ENCODE measurements at places on chromosomes 5 and 9.

DNA sequence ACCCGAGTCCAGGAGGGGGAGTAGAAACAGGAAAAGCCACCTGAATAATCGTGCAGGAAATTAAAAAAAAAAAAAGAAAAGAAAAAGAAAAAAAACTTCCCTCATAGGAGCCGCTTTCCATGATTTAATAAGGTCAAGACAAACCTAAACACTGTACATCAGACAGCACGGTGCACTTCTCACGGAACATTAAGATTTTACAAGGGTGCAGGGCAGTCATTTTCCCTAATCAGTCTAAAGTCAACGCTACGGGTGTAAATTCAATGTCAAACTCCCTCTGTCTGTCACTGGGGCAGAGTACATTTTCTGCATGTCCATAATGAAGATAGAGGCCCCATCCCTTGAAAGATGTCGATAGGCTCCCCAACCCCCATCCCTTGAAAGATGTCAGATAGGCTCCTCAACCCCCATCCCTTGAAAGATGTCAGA, 139.7 kb downstream of the TSSK1B start:
- DNase-seq = no peak

DNA sequence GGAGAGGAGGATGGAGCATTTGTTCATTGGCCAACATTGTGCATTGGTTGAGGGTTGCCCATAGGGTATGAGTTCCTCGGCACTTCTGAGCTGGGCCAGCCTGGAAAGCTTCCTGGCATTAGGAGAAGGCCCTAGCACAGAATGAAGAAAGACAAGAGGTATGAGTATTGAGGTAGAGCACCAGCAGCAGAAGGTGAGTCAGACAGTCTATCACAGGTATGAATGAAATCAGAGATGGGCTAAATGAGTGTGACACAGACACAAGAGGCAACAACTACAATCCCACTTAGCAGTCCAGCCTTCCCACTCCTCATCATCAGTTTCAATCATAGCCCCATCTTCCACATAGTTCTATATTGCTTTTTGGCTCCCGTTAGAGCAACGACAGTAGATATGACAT, 25.4 kb upstream of the TGFBR1 start:
- no peak for DNase-seq

DNA sequence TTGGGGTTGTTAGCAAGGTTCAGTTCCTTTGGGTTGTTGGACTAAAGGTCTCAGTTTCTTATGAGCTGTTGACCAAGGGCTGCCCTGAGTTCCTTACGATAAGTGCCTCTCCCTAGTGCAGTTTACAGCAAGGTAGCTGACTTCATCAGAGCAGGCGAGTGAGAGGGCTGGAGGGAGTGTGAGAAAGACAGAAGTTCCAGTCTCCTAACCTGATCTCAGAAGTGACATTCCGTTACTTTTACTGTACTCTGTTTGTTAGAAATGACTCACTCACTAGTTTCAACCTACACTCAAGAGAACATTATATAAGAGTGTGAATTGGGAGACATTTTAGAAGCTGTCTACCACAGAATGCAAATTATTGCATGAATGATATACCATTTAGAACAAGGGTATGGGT, 21.2 kb upstream of the IL31RA start:
- no peak for DNase-seq

DNA sequence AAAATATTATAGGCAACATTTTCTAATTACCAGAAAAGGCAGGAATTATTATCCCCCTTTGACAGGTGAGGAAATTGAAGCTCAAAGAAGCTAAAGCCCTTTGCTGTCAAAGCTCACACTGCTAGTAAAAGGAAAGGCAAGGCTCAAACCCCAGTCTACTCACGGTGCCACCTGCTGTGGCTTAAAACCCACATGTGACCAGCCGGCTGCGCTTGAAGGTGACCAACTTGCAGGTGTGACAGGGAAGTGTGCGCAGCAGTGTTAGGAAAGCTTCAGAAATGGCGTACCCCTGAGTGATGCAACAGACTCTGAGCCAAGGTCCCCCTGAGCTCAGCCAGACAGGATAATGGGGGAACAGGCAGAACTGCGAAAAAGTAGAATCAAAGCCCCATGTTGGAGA, 45.2 kb downstream of the PAX5 start:
- no peak for DNase-seq

- DNase-seq = no peak
Measured at GRCh38 chr5:143771602-143772001, 40.4 kb upstream of the HMHB1 start.

- no peak for DNase-seq
Measured at GRCh38 chr9:18366184-18366583, 107.8 kb upstream of the ADAMTSL1 start.

DNA sequence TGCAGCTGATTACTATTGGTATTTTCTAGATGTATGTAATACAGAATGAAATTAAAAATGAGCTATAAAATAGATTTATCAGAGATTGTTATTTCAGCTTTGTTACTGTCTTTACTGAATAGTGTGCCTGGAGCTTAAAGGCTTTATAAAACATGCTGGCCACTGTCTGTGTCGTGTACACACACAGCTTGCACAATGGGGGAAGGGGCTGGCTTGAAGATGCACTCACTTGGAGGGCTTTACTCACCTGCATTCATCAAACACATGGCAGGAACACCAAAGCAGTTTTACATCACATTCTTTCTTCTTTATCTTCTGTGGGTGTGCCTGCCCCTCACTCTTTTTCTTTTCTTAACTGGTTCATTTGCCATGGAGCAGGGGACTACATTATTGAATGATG, 60.9 kb downstream of the TLE4 start:
- no peak for DNase-seq

GRCh38 chr5:94254214-94254613, 364.2 kb downstream of the KIAA0825 start:
- no peak for DNase-seq

- no peak for DNase-seq
Measured at GRCh38 chr9:90201766-90202165, 440.9 kb downstream of the DIRAS2 start.

DNA sequence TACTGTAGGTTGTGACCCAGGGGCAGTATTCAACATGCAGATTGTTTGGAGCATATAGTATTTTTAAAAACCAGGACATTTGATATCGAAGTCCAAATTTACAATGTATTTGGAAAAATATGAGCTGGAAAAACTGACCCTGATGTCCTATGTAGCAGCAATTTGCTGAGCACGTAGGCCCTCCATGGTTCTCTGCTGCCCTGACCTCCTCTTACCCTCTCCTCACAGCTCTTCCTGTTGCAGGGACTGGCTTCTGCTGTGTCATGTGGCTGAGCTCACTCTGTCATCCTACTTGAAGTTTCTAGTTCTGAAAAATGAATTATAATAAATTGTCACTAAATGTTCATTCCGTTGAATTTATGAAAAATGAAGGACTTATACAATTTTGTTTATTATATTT, 4.1 kb upstream of the ASPN start:
- DNase-seq = no peak

- no peak for DNase-seq
Measured at GRCh38 chr5:131084436-131084835, 80.6 kb downstream of the HINT1 start.

DNA sequence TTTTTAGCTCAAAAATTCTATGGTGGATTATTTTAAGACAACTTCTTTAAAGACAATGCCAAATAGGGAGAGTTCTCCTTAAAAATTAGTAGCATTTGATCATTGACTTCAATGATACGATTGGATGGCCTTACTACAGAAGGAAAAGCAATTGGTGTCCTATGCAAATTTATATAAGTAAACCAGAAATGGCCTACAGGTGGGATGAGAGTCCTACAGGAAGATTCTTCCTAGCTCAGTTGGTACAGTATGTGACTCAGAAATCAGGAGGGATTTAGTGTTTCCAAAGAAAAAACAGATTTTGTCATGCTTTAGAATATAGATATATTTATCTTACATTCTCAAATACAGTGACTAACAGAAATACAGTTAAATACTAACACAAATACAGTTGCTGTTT, 6.5 kb downstream of the ANKRA2 start:
- no peak for DNase-seq

DNA sequence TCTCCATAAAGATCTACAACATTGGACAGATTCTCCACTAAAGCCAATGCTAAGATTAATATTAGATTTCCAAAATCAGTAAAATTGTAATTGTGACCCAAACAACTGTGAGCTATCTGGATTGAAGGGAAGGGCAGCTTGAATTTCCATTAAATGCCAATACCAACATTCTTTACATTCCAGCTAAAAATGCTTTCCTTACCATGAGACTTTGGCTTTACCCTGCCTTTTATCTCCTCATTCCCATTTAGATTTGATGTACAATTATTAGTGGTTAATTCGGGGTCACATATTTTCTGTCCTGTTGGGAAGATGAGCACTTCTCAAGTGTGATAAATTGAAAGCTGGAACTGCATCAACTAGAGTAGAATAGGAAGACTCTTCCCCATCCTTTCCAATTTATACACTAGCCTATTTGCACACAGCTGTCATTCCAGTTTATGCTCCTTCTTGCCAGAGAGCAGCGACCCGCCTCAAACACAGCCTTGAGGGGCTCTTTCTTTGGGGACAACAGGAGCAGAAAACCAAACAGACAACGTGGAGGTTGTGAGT, 33.1 kb upstream of the MYOT start:
- no peak for DNase-seq

DNA sequence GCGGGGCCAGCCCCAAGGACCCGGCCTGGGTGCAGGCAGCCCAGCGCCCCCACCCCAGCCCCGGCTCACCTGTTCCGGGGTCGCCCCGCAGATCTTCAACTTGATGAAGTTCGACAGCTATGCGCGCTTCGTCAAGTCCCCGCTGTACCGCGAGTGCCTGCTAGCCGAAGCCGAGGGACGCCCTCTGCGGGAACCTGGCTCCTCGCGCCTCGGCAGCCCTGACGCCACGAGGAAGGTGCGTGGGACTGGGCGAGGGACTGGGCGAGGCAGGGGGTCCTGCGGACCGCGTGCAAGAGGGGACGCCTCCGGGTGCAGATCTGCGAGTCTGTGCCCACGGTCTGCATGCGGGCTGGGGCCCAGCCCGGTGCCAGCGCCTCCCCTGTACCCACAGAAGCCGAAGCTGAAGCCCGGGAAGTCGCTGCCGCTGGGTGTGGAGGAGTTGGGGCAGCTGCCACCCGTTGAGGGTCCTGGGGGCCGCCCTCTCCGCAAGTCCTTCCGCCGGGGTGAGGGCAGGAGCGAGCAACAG, 9.7 kb downstream of the RGS14 start:
- no peak for DNase-seq

GRCh38 chr5:141534492-141535213, 45.8 kb downstream of the PCDHGC5 start:
- no peak for DNase-seq

GRCh38 chr9:133735931-133736330, 2.2 kb downstream of the SARDH start:
- no peak for DNase-seq

- DNase-seq = no peak
Measured at GRCh38 chr5:157596487-157596886, 20.9 kb upstream of the ADAM19 start.

GRCh38 chr9:124450241-124450924, at the start of gene ADGRD2:
TSS of gene ADGRD2 (plus strand) at chr9:124450451. CDS start at chr9:124451667, 1,216 bp downstream.
- DNase-seq = no peak

DNA sequence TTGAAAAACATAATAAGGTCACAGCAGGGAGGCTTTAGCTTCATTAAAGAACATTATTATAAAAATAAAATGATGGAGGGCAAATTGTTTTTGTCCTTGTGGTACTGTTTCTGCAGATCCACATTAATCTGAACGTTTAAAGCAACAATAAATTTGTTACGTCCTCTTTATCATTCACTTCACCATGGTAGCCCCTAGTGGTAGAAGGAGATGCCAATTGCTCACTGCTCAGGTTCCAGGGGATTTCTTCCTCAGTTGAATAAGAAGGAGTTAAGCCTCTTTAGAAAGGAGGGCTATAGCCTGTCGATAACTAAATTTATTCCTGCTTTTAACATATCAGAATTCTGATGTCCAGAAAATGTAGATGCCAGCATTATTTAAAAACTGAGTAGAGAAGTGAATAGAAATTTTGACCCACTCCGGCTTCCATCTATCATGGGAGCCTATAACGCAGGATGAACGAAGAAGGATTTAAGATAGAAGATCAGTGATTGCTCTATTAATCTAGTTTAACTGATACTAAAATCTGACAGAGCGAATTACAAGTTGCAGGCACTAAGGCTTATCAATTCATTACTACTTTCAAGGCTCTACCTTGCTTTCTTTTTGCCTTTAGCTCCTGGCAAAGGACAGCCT, 692.3 kb downstream of the PTPRD start:
- DNase-seq = no peak

GRCh38 chr9:32340361-32340760, 44.1 kb upstream of the ACO1 start:
- no peak for DNase-seq

GRCh38 chr9:86054695-86055094, 44.7 kb downstream of the GOLM1 start:
- no peak for DNase-seq

GRCh38 chr5:36507332-36507952, 99.0 kb upstream of the SLC1A3 start:
- DNase-seq = peak; percentile 56

DNA sequence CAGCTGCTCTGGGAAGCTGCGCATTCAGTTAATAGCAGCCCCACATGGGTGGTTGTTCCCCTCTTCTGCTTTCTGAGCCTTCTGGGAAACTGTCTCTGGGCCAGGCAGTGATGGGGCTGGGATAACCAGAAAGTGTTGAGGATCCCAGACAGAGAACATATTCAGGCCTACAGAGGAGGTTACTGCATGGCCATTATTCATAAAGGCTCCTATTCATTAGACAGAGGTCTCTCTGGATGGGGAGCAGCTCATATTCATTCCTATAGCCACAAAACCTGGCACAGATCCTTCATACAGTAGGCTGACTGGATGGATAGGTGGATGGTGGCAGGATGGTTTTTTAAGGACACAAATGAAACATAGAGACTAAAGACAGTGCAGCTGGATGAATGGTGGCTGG, 76.3 kb downstream of the HSPA4 start:
- DNase-seq = no peak

Data from stimulated activated CD8-positive, alpha-beta memory T cell treated with anti-CD3 and anti-CD28 coated beads, Interleukin-15, amount 100 ng/mL, for 1 hour (primary cell).